Epithelial cell of proximal tubule (primary cell): ENCODE measurements at places on chromosomes 16 and 17. TPM values are rescaled to one million over a fixed set of nuclear protein-coding genes. Genes with fewer than 3 reads are reported as not detected.

The SMIM36 gene
- not detected in 2 replicates for total RNA-seq

The IST1 gene
- 145 and 211 TPM in 2 replicates for total RNA-seq

The TRAPPC1 gene
- 76.1 and 95.3 TPM in 2 replicates for total RNA-seq

The WNT9B gene
- total RNA-seq = 0.14 TPM in 1 of 2 replicates, not detected in the other

The TBC1D3 gene
- total RNA-seq = not detected in 2 replicates

The ZP2 gene
- not detected in 2 replicates for total RNA-seq

The HNF1B gene
- total RNA-seq = 21.9 and 29.8 TPM in 2 replicates

The NHLRC4 gene
- total RNA-seq = 0.35 and 0.51 TPM in 2 replicates

The PRR35 gene
- not detected in 2 replicates for total RNA-seq

The SBK1 gene
- 1.4 and 4.8 TPM in 2 replicates for total RNA-seq

The AANAT gene
- total RNA-seq = not detected in 2 replicates

The EFCAB5 gene
- total RNA-seq = 0.29 and 2.5 TPM in 2 replicates

The NUPR1 gene
- total RNA-seq = not detected in 2 replicates

The ZNF205 gene
- total RNA-seq = 15.8 and 22.1 TPM in 2 replicates

The PRKCB gene
- not detected in 2 replicates for total RNA-seq

The UNC13D gene
- 9.2 and 17.8 TPM in 2 replicates for total RNA-seq

The SSTR5 gene
- not detected in 2 replicates for total RNA-seq

The KCNJ16 gene
- 7.2 and 25.9 TPM in 2 replicates for total RNA-seq

The CHST4 gene
- 0.12 and 1.1 TPM in 2 replicates for total RNA-seq
